ENCODE measurements at places on chromosomes 12 and 14.

GRCh38 chr12:121927813-121928212 lies 9.4 kb downstream of the CFAP251 start:
- DNase-seq: no peak

- no peak for DNase-seq
Measured at GRCh38 chr12:66514581-66514980, 164.3 kb downstream of the GRIP1 start.

DNA sequence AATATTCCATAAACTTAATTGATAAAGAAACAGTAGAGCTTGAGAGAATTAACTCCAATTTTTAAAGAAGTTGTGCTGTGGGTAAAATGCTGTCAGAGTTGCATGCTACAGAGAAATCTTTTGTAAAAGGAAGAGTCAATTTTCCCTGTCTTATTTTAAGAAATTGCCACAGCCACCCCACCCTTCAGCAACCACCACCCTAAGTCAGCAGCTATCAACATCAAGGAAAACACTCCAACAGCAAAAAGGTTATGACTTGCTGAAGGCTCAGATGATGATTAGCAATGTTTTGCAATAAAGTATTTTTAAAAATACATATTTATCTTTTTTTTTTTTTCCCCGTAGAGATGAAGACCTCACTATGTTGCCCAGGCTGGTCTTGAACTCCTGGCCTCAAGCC lies 6.5 kb upstream of the DRAM1 start:
- DNase-seq: no peak

- DNase-seq: peak; percentile 94
Measured at GRCh38 chr14:93975791-93976476, 436 bp downstream of the ASB2 start.

DNA sequence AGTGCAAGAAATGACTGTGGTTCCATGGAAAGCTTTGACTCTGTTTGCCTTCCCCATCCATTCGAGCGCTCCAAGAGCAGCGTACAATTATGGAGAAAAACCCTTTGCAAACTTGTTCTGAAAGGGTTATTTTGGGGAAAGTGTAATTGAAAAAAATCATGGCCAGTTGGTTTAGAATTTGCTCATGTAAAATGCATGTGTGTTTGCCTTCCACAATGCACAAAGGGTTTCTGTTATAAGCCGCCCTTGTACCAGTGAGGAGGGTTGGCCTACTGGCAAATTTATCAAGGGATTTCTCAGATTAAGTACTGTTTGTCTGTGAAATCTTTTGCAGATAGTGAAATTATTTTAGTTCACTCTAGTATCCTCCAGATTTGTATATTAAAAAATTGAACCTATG lies 62.7 kb upstream of the PELI2 start:
- DNase-seq: peak; percentile 52

GRCh38 chr14:99199846-99200653 lies 71.9 kb downstream of the BCL11B start:
- no peak for DNase-seq

GRCh38 chr12:115160271-115161128 lies 476.5 kb upstream of the TBX3 start:
- no peak for DNase-seq

GRCh38 chr14:73786636-73787485 lies 64.8 kb upstream of the PTGR2 start:
- DNase-seq: no peak

- no peak for DNase-seq
Measured at GRCh38 chr12:2540535-2540941, 254.2 kb upstream of the FKBP4 start.

- peak; percentile 38 for DNase-seq
Measured at GRCh38 chr12:124588751-124589267, 21.4 kb upstream of the NCOR2 start.

GRCh38 chr14:91348845-91349465 lies 68.7 kb downstream of the CCDC88C start:
- peak; percentile 69 for DNase-seq

DNA sequence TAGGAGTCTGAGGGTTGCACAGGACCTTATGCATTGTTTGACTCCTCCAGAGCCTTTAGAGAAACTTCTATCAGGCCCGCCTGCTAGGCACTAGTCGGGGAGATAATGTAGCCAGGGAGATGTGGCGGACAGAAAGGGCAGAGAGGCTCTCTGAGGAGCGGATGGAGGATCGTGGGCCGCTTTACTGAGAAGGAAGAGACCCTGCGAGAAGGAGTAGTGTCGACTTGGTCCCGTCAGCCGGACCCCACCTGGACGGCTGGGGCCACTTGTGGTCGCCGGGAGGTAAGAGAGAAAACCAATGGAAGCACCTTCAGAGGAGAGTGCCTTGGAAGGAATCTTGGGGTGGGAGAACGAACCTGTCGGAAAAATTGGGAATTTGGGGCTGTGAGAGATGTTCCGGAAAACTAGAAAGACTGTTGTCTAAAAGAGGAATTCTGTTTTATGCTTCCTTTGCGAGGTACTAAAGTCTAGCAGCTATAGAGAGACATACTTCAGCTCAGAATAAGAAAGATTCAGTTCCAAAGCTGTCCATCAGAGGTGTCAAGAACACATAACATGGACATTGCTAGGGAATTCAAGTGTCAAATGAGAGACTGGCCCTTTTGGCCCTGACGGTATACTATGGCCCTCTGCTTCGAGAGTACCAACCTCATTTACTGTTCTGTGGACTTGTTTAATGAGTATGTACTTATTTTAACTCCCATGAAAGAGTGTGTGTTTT lies 660 bp upstream of the MCRS1 start:
- no peak for DNase-seq

DNA sequence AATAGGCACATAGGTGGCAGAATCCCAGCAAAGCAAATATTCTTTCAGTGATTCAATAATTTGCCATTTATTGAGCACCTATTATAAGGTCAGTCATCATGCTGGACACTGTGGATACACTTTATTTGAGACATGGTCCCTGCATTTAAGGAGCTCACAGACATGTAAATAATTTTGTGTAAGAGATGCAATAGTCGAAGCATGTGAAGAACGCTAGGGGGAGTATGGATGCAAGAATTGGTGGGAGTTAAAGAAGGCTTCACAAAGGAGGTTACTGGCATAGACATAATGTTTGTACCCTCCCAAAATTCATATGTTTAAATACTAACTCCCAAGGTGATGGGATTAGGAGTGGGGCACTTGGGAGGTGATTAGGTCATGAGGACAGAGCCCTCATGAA lies 260.6 kb upstream of the GARIN6 start:
- peak; percentile 35 for DNase-seq

DNA sequence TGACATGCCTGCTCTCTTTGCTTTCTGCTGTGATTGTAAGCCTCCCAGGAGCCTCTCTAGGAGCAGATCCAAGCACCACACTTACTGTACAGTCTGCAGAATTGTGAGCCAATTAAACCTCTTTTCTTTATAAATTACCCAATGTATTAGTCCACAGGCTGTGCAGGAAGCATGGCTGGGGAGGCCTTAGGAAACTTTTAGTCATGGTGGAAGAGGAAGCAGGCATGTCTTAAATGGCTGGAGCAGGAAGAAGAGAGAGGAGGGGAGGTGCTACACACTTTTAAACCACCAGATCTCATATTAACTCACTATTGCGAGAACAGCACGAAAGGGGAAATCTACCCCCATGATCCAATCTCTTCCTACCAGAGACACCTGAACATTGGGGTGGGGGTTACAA lies 108.9 kb downstream of the DERA start:
- DNase-seq: no peak

- DNase-seq: peak; percentile 40
Measured at GRCh38 chr12:96501133-96501761, 11.9 kb downstream of the CFAP54 start.

DNA sequence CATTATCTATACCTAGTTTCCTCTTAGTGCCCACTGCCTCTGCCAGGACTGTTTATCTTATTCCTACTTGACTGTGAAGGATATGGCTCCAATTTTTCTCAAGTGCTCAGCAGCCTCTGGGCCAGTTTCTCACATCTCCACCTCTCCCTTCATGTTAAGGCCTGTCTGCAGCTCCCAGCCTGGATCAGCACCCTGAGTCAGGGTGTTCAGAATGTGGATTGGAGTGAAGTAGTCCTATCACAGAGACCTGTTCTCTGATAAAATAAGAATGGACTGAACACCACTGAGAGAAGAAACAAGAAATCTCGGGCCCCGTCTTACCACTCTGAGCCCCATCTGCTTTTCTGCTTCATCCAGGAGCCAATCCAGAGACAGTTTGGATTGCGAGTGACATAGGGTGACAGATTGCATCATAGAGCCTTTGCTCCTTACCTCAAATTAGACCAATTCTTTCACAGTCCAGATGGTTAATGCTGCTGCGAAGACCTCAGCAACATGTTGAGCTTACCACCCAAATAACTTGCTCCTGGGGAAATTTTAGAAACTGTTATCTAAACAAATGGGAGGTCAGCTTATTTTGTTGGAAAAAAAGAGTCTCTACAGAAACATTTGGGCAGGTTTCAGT lies 473.1 kb downstream of the PDZRN4 start:
- DNase-seq: no peak

GRCh38 chr12:6444031-6444430 lies 724 bp upstream of the CD27 start:
- no peak for DNase-seq

DNA sequence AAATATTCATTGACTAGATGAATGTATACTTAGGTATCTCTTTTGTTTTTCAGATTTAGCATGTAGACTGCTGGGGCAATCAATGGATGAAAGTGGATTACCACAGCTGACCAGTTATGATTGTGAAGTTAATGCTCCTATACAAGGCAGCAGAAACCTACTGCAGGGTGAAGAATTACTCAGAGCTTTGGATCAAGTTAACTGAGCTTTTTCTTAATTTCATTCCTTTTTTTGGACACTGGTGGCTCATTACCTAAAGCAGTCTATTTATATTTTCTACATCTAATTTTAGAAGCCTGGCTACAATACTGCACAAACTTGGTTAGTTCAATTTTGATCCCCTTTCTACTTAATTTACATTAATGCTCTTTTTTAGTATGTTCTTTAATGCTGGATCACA lies 15.3 kb upstream of the SNAPC1 start:
- no peak for DNase-seq

DNA sequence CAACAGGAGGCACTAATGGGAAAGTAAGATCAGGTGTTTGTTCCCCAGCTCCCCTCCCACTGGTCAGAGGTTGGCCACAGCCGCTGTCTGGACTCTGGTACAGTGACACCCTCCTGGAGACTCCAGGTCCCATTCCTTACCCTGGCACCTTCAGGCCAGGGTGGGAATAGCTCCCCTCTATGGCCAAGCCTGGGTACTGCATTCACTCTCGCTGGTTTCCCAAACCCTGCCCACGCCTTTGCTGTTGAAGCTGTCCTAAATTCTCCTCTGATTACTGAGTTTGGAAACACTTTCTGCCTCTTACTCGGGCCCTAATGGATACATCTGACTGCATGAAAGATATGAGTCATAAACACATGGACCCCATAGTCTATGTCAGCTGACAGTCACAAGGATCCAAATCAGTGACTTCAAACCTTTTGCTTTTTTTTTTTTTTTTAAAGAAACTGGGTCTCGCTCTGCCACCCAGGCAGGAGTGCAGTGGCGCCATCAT lies 17.9 kb downstream of the HRK start:
- peak; percentile 99 for DNase-seq

DNA sequence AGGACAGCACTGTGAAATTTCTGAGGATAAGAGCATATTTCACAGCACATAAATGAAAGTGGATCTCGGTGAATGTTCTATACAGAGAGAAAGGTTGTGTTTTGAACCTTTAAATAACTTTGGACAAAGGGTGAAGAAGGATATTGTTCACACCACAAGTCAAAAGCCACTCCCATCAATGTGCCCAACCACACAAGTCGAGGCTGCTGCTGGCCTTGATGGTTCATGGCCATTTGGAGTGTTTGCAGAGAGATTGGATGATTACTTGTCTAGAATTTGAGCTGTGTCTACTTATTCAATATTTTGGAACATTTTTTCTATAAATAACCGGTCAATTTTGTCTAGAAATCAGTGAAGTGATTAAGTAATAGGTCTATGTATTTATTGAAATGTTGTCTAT lies 121.2 kb downstream of the HMGA2 start:
- no peak for DNase-seq

DNA sequence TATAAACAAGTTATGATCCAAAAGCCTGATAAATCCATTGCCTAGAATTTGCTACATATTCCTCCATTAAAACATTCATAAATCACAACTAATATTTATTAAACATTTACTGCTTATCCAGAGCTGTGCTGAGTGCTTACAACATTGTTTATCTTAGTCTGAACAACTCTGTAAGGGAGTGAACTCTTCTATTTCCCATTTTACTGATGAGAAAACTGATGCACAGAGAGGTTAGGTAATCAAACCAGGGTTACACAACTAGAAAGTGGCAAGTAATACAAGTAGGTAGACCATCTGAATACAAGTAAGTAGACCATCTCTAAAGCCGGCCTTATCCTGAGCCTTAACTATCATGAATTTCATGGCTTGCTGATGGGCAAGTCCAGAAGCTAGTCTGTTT lies 39.5 kb downstream of the WASHC3 start:
- no peak for DNase-seq

GRCh38 chr12:124700810-124701592 lies 133.6 kb upstream of the NCOR2 start:
- DNase-seq: no peak

Measured in foreskin melanocyte (primary cell).